Effector memory CD8-positive, alpha-beta T cell (primary cell): ENCODE measurements at places on chromosomes 4 and X.
A peak's percentile ranks its signal among the peaks of the same experiment; 100 is the strongest.

- DNase-seq = no peak
Observed at GRCh38 chrX:96907516-96908272, 24.0 kb downstream of the RPA4 start.

- DNase-seq = no peak
Observed at GRCh38 chr4:27973056-27973455, 1112.4 kb downstream of the STIM2 start.

DNA sequence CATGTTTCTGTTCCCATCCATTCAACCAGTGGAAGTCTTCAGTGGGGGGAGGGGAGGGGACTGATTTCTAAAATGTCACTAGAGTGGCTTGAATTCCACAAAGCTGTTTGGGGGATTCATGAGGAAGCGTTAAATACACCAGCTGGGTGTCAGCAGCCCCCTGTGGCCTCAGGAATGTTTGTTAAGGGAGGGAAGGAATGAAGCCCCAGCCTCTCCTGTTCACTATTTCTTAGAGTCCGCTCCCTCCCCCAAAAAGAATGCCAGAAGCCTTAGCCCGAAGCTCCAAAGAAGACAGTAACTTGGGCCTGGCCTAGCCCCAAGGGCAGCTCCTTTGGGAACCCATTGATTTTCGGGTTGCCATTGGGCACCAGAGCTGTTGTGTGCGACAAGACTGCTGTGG, 3.3 kb downstream of the SHROOM2 start:
- no peak for DNase-seq

- no peak for DNase-seq
Observed at GRCh38 chrX:20434986-20435385, 168.3 kb upstream of the RPS6KA3 start.

GRCh38 chrX:19804151-19804550, 83.2 kb downstream of the SH3KBP1 start:
- DNase-seq = no peak

- no peak for DNase-seq
Observed at GRCh38 chr4:159983082-159983481, 880.2 kb downstream of the RAPGEF2 start.

GRCh38 chr4:77579406-77580076, 26.1 kb upstream of the CXCL13 start:
- no peak for DNase-seq

DNA sequence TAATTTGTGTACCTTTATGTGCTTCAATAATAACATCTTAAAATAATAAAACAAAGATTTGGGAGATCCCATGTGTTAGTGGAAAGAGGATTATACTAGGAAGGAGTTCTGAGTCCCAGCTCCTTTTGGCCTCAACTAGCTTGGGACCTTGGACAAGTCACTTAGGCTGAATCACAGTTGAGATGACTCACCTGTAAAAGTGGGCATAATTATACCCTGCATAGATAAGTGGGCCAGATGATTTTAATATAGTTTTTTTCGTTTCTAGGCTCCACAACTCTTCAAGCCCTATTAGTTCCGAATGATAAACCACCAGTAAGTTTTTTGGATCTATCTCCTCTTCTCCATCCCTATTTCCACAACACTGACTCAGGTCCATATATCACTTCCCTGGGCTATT, 131.8 kb downstream of the ENOX2 start:
- DNase-seq = no peak

GRCh38 chrX:72663737-72664136, 50.4 kb downstream of the PHKA1 start:
- no peak for DNase-seq

DNA sequence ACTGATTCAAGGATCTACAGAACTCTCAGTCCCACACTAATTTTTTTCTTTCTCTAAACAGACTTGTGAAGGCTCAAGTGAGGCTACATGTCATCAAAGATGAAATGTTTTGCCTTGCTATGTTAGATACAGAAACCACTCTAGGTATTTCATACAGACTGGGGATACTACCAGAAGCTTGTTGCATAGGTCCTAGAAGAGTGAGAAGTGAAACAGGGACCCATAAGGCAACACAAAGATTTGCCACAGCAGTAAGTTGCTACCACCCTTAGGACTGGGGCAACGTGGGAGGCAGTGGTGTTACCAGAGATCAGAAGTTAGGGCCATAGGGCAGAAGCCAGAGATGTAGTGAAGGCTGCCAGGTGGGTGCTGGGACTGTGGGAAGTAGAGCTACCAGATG, 50.7 kb upstream of the MID1IP1 start:
- DNase-seq = no peak

GRCh38 chr4:83217721-83218522, 66.7 kb downstream of the COQ2 start:
- peak; percentile 69 for DNase-seq

DNA sequence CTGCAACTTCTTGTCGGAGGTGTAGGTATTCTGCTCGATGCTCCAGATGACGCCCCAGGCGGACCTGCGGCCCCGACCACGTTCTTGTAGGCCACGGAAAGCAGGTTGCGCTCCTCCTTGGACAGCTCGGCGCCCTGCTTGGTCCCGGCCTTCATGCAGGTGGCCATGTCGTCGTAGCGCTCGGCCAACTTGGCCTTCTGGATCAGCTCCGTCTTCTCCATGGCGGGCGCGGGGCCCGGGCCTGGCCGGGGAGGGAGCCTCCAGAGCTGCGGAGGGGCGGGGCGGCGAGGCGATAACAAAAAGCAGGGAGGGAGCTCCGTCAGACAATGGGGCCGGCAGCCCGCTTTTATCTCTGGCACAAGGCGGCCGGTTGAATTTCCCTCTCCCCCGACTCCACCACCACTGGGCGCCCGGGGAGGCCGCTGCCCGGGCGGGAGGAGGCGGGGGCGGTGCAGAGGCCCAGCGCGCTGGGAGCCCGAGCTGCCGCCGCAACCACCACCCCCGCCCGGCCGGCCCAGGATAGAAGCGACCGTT, 28.3 kb upstream of the DRP2 start:
- no peak for DNase-seq

DNA sequence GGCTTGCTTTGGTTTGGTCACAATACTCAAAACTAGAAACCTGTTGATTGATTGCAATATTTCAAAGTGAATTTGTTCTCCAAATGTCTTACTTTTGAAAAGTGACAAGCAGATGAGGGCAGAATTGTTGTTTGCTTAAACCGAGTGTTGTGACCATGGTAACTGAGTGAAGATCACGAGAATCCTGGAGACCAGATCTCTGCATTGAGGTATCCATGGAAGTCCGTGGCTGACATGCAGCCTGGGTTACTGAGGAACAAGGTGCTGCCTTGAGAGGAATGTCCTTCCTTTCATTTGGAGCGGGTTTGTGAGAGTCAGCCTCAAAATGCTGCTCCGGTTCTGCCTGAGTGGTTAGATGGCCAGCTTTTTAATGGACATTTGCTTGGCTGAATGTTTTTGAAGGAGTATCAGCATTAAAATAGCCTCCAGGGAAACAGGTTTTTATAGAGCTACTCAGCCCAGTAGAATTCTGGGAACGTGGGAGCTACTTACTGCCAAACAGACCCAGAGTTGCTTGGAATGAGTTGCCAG, 31.3 kb downstream of the NYX start:
- no peak for DNase-seq
